Esophagus mucosa (tissue), 1 donor: ENCODE measurements at places on chromosomes 5 and 9. TPM values are rescaled to one million over a fixed set of nuclear protein-coding genes. Genes with fewer than 3 reads are reported as not detected.

DNA sequence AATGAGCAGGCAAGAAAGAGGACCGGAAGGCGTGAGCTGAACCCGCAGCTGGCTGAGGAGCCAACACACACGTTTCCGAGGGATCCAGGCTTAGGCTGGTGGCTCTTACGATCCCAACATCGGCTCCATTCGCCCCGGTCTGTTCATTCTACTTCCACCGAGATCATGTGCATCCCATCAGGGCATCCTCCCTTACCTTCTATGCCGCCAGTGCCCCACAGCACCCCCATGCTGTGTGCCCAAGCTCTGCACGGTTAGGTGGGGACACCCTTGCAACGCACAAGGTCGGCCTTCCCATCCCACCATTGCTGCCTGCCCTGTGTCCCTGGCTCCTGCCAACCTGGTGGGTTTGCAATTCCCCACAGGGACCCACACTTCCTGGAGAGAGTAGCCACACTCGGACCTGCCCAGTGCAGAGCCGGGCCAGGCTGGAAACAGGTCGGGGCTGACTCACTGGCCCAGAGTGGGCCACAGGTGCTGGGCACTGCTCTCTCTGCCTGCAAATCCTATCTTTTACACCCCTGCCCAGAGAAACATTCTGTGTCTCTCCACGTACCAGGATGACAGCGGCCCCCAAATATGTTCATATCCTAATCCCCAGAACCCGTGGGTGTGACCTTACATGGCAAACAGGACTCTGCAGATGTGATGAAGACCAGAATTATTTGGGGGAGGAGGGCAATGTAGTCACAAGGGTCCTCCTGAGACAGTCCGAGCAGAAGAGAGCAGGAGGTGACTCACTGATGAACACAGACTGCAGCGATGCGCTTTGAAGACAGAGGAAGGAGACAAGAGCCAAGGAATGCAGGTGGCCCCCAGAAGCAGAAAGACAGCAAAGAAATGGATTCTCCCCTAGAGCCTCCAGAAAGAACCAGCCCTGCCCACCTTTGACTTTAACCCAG is 182.2 kb downstream of the AUH start:
- ATAC-seq: no peak

DNA sequence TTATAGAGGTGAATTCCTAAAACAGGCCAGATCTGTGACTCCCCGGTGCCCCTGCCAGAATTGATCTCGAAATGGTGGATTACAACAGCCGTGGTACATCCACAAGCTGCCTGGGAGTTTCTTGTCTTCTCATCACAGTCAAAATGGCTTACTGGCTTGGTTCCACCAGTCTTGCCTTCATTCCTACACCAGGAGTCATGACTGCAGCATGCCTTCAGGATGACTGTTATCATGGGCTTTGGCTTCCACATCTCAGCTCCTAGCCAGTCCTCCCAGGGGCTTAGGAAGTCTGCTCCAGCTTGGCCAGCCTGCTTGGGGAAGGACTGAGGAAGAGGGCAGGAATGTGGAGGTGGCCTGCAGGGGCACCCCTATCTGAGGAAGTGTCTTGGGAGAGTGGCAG is 132.9 kb upstream of the NR3C1 start:
- peak; percentile 90 for ATAC-seq

Gene THBS4
- total RNA-seq: 0.16 TPM

DNA sequence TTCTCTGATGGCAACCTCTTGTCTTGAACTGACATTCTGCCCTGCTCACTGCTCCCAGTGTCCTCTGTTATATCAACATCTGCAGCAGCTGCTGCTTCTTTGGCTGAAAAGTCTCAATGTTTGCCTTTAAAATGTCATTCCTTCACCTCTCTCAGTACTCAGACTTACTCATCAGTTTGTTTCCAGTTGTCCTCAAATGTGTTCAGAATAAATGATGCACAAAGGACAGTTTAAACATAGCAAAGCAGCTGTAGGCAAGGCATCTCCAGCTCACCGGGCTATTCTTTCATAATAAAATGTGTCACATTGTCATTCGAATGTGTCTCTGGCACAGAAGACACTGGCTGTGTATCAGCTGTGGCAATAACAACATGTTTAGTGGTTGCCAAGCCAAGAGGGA is 590.9 kb upstream of the ZNF608 start:
- ATAC-seq: no peak

- no peak for ATAC-seq
These were observed 117.3 kb downstream of the GDNF start for GRCh38 chr5:37722236-37723161.

Gene PCDHB7
- total RNA-seq: 0.20 TPM

DNA sequence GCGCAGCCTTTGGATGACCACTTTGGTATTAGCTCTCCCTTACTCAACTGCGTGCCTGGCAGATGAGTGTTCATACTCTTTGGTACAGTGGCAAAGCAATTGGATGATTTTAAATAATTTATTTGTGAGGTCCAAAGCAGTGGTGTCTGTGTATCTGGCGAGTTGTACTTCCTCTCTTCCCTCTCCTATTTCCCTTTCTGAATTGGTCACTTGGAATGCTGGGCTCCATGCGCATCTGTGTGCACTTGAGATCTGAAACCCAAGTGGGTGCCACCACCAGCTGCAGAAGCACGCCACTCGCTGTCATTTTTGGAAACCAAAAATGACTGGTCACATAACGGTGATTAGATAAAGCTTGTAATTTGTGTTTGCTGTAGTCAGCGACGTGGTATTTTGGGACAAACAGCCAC is 386.0 kb upstream of the KLF4 start:
- ATAC-seq: no peak

DNA sequence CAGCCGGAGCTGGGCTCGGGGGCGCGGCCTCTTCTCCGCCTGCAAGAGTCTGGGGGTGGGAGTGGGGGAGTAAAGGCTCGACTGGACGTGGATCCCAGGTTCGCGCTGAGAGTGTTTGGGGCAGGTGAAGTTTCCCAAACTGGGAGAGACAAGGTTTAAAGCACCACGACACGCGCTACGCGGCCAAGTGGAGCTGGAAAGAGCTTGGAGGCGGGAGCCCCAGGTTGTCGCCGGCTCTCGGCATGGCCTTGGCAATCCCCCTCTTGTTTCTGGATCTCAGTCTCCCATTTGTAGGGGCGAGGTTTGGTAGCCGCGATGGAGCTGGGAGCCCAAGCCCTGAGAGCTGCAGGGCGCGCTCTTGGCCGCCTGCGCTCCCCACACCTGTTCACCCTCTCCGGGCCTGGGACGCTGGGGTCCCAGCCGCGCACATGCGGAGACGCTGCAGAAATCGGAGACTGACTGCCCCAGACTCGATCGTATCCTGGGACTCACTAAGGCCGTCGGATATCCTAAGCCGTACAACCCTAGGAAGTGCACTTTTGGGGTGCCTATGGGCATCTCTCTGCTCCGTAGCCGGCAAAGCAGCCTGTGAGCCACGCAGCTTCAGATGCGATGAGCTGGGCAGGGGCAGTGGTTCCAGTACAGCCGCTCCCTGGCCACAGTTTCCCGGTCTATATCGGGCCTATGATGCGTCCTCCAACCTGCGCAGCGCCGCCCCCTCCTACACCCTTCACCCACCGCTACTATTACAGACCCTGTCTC is 937 bp downstream of the TMOD1 start:
- ATAC-seq: peak; percentile 24

Gene MEF2C
- 4.5 TPM for total RNA-seq

Gene FAM193B
- total RNA-seq: 31.6 TPM

Gene ZNF454
- 0.52 TPM for total RNA-seq

Gene F2RL2
- total RNA-seq: 0.20 TPM

DNA sequence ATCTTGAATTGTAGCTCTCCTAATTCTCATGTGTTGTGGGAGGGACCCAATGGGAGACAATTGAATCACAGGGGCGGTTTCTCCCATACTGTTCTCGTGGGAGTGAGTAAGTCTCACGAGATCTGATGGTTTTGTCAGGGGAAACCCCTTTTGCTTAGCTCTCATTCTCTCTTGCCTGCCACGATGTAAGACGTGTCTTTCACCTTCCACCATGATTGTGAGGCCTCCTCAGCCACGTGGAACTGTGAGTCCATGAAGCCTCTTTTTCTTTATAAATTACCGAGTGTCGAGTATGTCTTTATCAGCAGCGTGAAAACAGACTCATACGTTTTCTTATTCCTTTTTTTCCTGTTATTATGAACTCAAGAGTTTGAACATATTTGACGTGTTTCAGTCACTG is 39.1 kb downstream of the RETREG1 start:
- ATAC-seq: no peak

- no peak for ATAC-seq
These were observed 56.6 kb downstream of the SLC36A1 start for GRCh38 chr5:151504006-151504405.

- ATAC-seq: no peak
These were observed 116.6 kb downstream of the CDH12 start for GRCh38 chr5:22736443-22737003.

DNA sequence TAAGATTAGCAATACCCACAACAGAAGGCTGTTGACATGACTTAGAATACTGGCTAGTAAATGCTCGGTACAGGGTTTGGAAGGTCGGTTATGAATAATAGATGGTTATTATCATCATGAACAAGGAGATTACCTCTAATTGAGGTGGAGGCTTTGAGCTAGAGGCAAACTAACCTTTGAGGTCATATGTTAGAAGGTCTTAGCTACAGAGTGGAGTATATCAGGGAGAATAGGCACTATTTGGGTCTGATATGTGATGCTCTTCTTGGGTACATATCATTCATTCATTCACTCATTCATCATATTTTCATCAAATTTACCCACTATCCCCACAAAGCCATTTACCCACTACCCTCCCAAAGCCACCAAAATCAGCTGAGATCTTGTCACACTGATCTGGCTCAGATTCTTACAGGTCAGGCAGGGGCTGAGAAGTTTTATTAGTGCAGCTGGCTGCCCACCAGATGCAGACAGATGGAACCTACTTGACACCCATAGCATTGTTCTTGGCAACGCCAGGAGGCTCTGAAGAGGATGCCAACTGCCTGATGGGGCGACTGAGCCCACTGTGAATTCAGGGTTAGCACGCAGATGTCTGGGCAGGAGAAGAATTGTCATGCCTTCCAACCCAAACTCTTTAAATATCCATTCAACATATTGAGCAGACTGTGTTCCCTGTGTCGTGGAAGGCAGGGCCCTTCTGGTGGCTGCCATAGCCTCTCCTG is 90.2 kb upstream of the SH3PXD2B start:
- no peak for ATAC-seq

- no peak for ATAC-seq
These were observed 18.8 kb upstream of the OR2S2 start for GRCh38 chr9:35976726-35977125.
